GM23338 (cell line): ENCODE measurements at places on chromosomes 7 and 10.
A peak's percentile ranks its signal among the peaks of the same experiment; 100 is the strongest.

DNA sequence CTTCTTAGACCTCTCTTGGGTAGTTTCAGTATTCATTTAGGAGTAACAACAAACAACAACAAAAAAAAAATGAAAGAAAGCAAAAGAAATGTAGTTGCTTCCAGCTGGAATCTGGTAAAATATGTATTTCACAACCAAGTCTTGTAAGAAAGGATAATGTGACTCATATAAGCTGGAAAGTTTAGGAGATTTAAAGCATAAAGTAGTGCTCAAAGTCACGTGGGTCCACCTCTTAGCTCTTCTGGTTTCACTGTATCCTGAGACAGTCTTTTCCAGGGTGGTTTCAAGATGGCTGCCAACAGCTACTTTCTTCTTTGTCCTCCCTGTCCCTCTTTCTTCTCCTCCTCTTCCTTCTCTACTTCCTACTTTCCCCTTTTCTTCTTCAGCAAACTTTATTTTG is 69.5 kb upstream of the CDK13 start:
- H3K4me1 ChIP-seq, result no peaks in the 10 kb centered on the region
- H3K4me3 ChIP-seq, result no peak overlapping the region
- peaks cover 9% of the 10 kb centered on the region; the same call in 1 of the 2 replicates for H3K36me3 ChIP-seq
- no peak overlapping the region for H3K27ac ChIP-seq
- no peak for DNase-seq

DNA sequence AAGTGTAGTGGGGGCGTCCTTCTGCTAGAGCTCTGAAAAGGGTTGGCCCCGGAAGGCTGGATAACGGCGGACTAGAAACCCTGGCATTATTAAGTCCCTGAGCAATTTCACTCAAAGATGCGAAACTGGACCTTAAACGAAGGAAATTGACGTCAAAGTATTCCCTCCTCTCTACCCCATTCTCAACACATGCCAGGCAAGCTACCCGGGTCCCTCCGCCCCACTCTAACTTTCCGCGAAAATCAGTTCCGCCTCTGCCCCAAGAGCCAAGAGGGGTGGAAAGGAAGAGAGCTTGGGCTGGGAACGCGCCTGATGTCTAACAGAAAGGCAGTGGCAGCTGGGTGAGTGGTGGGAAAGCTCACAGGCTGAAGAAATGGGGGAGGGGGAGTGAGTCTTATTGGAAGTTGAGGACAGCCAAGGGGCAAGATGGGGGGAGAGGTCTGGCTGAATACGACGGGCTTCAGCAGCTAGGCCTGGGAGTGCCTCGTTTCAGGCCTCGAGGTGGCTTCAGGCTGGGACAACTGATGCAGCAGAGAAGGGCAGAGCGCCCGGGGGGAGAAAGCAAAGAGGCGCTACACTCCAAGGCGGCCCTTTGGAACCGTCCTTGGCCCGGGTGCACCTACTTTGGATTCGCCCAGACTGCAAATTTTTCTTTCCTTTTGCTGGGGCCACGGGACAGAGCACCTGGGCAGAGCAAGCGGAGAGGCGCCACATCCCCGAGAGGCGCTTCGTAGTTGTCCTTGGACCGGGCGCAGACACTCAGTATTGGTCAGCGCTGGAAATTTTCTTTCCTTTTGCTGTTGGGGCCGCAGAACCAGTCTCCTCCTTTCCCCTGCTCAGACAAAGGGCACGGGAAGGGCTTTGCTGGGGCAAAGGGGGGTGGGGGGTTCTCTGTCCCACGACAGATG is 2.0 kb upstream of the FEZF1 start:
- H3K4me3 ChIP-seq, result peak overlapping the region; percentile 74
- no peaks in the 10 kb centered on the region for H3K36me3 ChIP-seq
- peaks cover 58% of the 10 kb centered on the region for H3K4me1 ChIP-seq

GRCh38 chr7:55165176-55165861 is 146.5 kb downstream of the EGFR start:
- no peaks in the 10 kb centered on the region for H3K27me3 ChIP-seq
- DNase-seq, result no peak
- no peaks in the 10 kb centered on the region for H3K36me3 ChIP-seq
- H3K4me1 ChIP-seq, result no peaks in the 10 kb centered on the region
- H3K4me3 ChIP-seq, result no peak overlapping the region
- no peak overlapping the region for H3K27ac ChIP-seq

DNA sequence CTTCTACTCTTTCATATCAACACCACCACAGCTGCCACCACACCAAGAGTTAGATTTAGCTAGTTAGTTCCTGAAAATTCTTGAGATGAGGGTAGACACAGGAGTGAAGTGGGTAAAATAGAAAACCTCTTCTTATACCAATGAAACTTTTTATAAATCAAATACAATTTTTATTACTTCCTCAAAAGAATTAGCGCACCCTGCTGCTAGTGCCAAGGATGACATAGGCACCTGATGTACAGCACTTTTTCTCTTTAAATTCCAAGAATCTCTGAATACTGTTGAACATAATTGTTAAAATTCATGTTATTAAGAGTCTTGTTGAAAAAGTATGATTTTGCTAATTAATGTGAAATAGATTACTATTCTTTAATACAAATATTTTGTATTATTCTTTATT is 11.4 kb downstream of the ZWINT start:
- no peak overlapping the region for H3K4me3 ChIP-seq
- no peaks in the 10 kb centered on the region for H3K4me1 ChIP-seq
- no peak for DNase-seq
- no peak overlapping the region for H3K27ac ChIP-seq

DNA sequence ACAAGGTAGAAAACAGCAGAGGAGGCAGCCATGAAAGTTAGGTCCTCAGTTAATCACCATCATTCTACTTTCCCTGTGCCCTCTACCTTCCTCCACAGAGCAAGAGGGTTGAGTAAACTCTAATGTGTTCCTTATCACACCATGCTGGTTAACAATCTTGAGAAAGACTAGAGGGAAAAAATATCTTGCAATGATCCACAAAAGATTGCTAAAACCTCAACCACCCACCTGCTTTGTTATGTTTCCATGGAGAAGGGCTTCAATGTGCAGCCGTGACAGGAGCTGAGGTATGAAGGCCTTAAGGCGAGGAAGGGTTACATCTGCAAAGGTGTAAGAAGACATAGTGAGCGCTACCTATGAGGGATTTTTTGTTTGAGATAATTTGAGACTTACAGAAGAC is 103.9 kb downstream of the IDE start:
- H3K4me1 ChIP-seq, result no peaks in the 10 kb centered on the region
- H3K27me3 ChIP-seq, result no peaks in the 10 kb centered on the region
- no peak overlapping the region for H3K27ac ChIP-seq
- no peak overlapping the region for H3K4me3 ChIP-seq
- H3K36me3 ChIP-seq, result peaks cover 15% of the 10 kb centered on the region
